Left colon (tissue), 2 donors: ENCODE measurements at places on chromosomes 4 and X. TPM values are rescaled to one million over a fixed set of nuclear protein-coding genes. Genes with fewer than 3 reads are reported as not detected.

SPRY1 gene
- 27.2 TPM for total RNA-seq

GNRHR gene
- not detected for total RNA-seq

PNMA6A gene
- total RNA-seq, result not detected

BEND2 gene
- not detected for total RNA-seq

FMR1NB gene
- not detected for total RNA-seq

DCX gene
- total RNA-seq, result 0.14 TPM

ASB9 gene
- 1.9 TPM for total RNA-seq

SSX2 gene
- total RNA-seq, result not detected

TMPRSS11B gene
- total RNA-seq, result not detected

RS1 gene
- total RNA-seq, result not detected

ETFDH gene
- total RNA-seq, result 62.8 TPM

PPP2R2C gene
- 0.53 TPM for total RNA-seq

SSX4B gene
- total RNA-seq, result not detected

ARMCX4 gene
- 10.1 TPM for total RNA-seq

VMA21 gene
- 13.3 TPM for total RNA-seq

NWD2 gene
- 0.34 TPM for total RNA-seq

CD38 gene
- 1.1 TPM for total RNA-seq

OPRPN gene
- not detected for total RNA-seq

PAGE5 gene
- not detected for total RNA-seq

MAGED4 gene
- total RNA-seq, result 2.3 TPM
